ENCODE measurements at places on chromosomes 4 and X.

GRCh38 chr4:70712604-70713452 lies 8.9 kb upstream of the RUFY3 start:
- DNase-seq: no peak

- no peak for DNase-seq
These were observed 61.1 kb downstream of the RGS12 start for GRCh38 chr4:3353752-3354454.

- DNase-seq: peak; percentile 54
These were observed 32.2 kb downstream of the SMS start for GRCh38 chrX:21972721-21973120.

DNA sequence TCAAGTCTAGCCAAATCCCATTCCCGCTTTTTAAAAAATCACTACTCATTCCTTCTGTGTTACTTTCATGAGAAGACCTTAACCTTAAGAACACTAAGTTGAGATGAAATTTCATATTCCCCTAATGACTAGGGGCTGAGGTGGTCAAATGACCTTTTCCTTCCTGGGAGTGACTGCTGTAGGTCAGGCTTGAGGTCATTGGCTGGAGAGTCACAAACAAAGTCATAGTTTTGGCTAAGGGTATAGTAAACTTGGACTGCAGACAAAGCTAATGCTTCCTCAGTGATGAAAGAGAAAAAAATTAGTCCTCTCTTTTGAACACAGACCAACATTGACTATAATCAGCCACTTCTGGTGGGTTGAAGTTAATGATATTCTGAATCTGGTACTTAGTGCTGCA lies 16.0 kb upstream of the FGF2 start:
- DNase-seq: no peak

GRCh38 chr4:145956288-145956890 lies 17.8 kb upstream of the ZNF827 start:
- peak; percentile 6 for DNase-seq

GRCh38 chr4:187118602-187119120 lies 395.0 kb upstream of the FAT1 start:
- DNase-seq: no peak

DNA sequence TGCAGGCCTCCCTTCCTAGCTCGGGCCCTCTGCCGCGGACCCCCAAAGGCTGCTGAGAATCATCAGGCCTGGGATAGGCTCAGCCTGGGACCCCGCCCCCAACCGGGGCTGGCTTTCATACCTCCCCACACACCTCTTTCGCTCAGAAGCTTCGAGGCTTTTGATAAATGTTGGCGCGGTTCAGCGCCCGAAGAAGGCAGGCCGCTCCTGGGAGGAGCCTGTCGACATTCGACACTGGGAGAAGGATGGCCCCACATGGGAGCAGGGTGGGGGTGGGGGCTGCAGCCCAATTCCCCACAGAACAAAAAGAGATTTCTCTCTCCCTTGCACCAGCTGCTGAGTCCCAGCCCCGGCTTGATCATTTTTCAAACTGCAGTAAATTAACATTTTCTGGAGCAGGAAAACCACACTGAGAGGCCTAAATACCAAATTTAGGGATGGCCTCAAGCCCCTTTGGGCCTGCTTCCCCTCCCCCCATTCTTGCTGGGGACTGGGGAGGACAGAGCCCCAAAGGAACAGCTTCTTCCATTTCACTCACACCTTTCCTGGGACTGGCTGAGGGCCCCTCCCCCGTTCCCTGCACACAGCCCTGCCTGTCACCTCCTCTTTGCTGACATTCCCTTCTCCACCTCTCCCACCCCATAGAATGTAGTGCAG lies 112.9 kb upstream of the PJA1 start:
- DNase-seq: no peak
